A549 treated with ZK216348 at 1 μM for 4 hours (cell line): ENCODE measurements at places on chromosomes 12 and 14. TPM values are rescaled to one million over a fixed set of nuclear protein-coding genes. Genes with fewer than 3 reads are reported as not detected.

Gene LIN7A
- 0.17 to 0.61 TPM (median 0.31 TPM) in 5 replicates for total RNA-seq

Gene PTHLH
- 17.6 to 22.9 TPM (median 19.5 TPM) in 5 replicates for total RNA-seq

Gene SELPLG
- 0.57 to 1.7 TPM (median 1.1 TPM) in 5 replicates for total RNA-seq

Gene GZMB
- total RNA-seq: not detected in 5 replicates

Gene KRT8
- total RNA-seq: 3,219 to 4,452 TPM (median 4,030 TPM) in 5 replicates

Gene PLD4
- 0.05 to 0.14 TPM in 2 of 5 replicates, not detected in the others for total RNA-seq

Gene KCNJ8
- total RNA-seq: 0.18 to 0.78 TPM (median 0.39 TPM) in 5 replicates

Gene ZNF268
- total RNA-seq: 10.7 to 19.4 TPM (median 11.5 TPM) in 5 replicates

Gene TPH2
- 0.20 TPM in 1 of 5 replicates, not detected in the others for total RNA-seq

Gene GARIN6
- not detected in 5 replicates for total RNA-seq

Gene P2RX7
- total RNA-seq: not detected in 5 replicates
